ENCODE measurements at places on chromosomes 4 and X.

DNA sequence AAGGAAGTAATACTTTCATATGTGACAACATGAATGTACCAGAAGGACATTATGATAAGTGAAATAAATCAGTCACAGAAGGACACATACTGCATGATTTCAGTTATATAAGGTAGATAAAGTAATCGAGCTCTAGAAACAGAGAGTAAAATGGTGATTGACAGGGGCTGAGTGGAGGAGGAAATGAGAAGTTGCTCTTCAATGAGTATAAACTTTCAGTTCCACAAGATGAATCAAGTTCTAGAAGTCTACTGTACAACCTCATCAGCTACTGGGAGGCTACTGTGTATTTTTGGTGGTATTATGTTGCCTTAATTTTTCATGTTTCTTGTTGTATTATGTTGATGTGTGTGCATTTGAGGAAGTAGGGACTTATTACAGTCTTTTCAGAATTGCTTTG, 270.9 kb upstream of the GRIA3 start:
- DNase-seq, result no peak

DNA sequence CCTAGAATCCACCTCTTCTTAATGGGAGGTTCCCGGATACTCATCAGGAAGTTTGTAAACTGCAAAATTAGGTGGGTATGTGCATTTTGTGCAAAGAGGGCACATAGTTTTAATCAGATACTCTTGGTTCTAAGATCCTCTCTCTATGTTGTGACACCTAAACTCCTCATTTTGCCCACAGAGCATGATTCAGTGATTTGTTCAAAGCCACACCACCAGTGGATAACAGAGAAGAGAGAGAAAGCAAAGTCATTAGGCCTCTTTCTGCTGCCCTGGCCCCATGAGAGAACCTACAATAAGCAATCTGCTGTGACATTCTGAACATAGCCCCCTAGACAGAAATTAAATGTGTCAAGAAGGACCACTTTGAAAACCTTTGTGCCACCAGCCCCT, 72.3 kb upstream of the STIM2 start:
- no peak for DNase-seq

- DNase-seq, result no peak
Observed at GRCh38 chr4:40585201-40585799, 44.4 kb downstream of the RBM47 start.

DNA sequence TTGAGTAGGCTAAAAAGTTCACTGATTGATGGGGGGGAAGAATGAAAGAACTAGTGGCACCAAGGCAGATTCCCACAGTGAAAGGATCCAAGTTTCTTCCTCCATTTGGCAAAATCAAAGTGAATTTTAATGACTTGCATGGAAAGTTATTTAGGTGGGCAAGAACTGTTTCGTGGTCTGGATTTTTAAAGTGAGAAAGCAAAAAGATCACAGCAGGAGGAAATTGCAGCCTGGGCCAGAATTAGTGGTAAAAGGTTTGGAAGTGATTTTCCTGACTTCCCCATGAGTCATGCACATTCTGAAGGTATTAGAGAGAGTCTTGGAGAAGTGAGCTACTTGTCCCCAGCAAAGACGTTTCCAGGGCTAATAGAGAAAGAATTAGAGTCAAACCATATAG, 207.8 kb downstream of the ANTXR2 start:
- DNase-seq, result no peak

GRCh38 chrX:114047558-114047957, 536.3 kb upstream of the HTR2C start:
- no peak for DNase-seq

- DNase-seq, result no peak
Observed at GRCh38 chr4:42278709-42279324, 118.5 kb upstream of the SHISA3 start.

GRCh38 chrX:44997888-44998287, 124.9 kb downstream of the KDM6A start:
- no peak for DNase-seq

DNA sequence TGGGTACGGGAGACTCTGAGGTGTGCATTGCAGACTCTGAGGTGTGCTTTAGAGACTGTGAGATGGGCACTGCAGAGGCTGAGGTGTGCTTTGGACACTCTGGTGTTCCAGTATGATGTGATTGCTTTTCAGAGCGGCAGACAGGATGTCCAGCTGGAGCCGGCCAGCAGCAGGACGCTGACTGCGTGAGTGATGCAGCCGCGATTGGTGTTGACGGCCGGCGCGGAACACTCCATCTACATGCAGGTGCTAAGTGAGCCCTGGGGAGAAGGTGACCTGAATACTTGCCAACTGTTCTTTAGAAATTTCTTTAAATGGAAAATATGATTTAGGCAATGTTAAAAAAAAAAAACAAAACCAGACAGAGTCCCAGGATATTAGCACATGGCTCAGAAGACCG, 103.1 kb upstream of the PPP2R3B start:
- DNase-seq, result no peak

- no peak for DNase-seq
Observed at GRCh38 chrX:40772290-40772689, 36.9 kb upstream of the MED14 start.

GRCh38 chr4:25814301-25815136, 48.3 kb downstream of the SEL1L3 start:
- DNase-seq, result no peak

- DNase-seq, result no peak
Observed at GRCh38 chrX:13498238-13498637, 71.2 kb upstream of the EGFL6 start.

- no peak for DNase-seq
Observed at GRCh38 chrX:72666451-72666850, 47.7 kb downstream of the PHKA1 start.

GRCh38 chrX:63967551-63967950, 182.5 kb upstream of the ARHGEF9 start:
- DNase-seq, result no peak

DNA sequence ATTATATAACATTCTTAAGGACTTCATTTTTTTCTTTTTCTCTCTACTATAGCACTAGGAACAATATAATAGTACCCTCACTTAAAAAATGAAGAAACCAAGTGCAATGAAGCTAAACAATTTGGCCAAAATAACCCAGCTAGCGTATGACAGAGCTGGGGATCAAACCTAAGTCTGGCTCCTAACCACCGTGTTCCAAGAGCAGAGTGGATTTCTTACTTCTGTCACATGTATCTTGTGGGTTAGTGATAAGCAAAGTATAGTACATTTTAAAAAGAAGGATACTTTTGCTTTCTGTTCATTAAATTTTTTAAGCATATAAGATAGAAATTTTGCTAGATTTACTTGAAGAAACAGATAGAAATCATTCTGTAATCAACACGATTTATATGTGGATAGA, 11.5 kb downstream of the LIMCH1 start:
- no peak for DNase-seq

GRCh38 chrX:39211501-39211900, 410.2 kb downstream of the MID1IP1 start:
- no peak for DNase-seq

DNA sequence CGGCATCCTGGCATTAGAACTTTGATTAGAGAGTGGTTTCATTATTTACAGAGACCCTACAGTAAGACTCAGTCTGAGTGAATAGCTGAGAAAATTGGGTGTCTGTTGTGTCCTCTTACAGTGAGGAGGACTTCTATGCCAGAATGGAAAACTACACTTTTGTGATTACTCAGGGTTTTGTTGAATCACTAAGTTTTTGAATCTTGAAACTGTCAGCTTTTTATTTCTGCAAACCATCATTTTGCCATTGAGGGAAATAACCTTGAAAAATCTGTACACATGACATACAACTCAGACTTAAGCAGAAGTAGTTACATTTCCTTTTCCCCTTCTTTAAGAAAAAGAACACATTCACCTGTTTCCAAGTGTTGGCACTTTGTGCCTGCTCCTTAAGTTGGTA, 117.6 kb upstream of the RASGEF1B start:
- DNase-seq, result no peak

GRCh38 chrX:115362334-115363095, 73.0 kb downstream of the LUZP4 start:
- DNase-seq, result no peak

DNA sequence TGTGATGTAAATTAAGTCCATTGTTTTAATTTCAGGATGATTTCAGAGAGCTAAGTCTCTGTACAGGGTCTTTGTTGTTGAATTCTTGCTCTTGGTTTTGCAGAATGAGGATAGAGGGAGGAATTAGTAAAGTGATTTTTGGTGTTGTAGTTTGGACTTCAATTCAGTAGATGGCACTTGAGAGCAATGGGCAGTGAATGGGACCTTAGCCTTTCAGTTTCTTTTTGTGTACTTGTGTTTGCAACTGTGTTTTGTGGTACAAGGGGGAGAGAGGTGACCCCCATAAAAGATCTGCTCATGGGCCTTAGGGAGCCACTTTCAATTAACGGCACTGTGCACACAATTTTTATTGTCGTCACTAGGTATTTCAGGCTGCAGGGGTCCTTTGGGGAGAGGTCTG, 340.0 kb downstream of the DCAF12L2 start:
- DNase-seq, result no peak

GRCh38 chrX:107576841-107577240, 51.5 kb upstream of the PRPS1 start:
- no peak for DNase-seq

- DNase-seq, result no peak
Observed at GRCh38 chr4:82437285-82438005, 7.1 kb downstream of the ENOPH1 start.

GRCh38 chrX:69149466-69150280, 15.6 kb downstream of the PJA1 start:
- no peak for DNase-seq

DNA sequence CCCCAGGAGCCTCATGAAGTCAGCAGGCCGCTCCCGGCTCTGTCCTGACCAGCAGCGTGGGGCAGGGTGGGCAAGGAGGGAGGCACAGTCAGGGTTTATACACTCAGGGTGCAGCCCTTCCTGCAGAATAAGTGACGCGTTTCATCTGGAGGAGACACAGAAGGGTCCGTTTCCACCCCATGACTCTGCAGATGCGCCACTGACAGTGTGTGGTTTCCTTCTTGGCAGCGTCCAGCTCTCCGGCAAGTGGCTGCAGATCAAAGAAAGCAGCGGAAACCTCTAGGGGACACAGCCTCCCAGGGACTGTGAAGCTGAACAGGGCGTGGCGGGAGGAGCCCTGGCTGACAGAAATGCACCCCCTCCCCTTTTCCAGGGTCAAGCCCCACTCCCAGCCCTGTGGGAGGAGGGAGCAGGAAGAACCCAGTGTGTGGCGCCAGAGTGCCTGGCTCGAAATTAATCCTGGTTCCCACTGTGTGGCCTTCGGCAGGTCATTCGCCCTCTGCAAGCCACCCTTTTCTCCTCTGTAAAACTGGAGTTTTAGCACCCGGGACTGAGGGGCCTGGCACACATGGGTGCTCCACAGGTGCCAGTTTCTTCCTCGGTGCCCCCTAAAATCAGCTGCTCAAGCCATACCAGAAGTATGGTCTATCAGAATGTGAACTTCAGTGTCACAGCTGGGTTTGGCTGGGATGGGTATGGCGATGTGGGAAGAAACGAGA, 17.3 kb upstream of the TBC1D14 start:
- DNase-seq, result no peak

DNA sequence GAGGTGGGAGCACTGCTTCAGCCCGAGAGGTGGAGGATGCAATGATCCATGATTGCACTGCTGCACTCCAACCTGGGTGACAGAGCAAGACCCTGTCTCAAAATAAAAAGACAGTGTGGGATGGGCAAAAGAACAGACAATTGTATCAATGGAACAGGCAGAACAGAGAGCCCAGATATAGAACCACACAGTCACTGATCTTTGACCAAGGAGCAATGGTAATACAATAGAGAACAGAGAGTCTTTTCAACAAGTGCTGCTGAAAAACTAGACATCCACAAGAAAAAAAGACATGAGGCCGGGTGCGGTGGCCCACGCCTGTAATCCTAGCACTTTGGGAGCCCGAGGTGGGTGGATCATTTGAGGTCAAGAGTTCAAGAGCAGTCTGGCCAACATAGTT, 5.9 kb downstream of the FAM53A start:
- no peak for DNase-seq

- no peak for DNase-seq
Observed at GRCh38 chr4:116862592-116862991, 222.8 kb downstream of the TRAM1L1 start.
